ENCODE measurements at places on chromosomes 16 and 17.

- DNase-seq, result peak; percentile 83
Observed at GRCh38 chr16:81035398-81035974, at the start of gene ATMIN. Gene ATMIN, plus strand, starts transcription at chr16:81035842. Its CDS starts 29 bp downstream, at chr16:81035871.

GRCh38 chr17:59487161-59487873 lies 78.1 kb upstream of the DHX40 start:
- no peak for DNase-seq

GRCh38 chr17:80263253-80264204 lies 2.9 kb downstream of the RNF213 start:
- DNase-seq, result peak; percentile 87

- DNase-seq, result no peak
Observed at GRCh38 chr16:51697454-51697853, 546.4 kb upstream of the SALL1 start.

DNA sequence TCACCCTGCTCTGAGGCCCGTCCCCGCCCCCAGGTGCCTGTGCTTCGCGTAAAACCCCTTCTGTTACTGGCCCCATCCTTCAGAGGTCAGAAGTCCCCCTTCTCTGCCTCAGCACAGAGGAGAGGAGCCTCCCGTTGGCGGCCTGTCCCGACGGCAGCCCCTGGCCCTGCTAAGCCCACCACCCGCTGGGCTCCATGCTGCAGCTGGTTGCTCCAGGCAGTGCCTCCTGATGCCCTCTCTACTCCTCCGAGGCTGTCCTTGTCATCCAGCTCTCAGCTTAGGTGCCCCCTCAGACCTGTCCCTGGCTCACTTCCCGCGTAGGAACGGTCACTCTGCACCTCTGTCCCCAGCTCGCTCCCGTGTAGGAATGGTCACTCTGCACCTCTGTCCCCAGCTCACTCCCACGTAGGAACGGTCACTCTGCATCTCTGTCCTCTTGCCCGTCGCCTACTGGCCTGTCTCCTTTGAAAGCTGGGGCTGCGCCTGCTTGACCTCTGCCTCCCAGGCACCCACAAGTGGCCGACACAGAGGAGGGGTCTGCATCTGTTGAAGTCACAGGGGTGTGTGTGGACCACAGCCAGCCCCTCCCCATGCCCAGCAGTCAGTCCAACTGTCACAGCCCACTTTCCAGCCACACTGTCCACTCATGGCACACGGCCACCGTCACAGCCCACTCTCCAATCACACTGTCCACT lies 31.7 kb upstream of the ZC3H18 start:
- DNase-seq, result no peak

GRCh38 chr17:22512997-22513538 lies 820.7 kb downstream of the KCNJ18 start:
- DNase-seq, result no peak

DNA sequence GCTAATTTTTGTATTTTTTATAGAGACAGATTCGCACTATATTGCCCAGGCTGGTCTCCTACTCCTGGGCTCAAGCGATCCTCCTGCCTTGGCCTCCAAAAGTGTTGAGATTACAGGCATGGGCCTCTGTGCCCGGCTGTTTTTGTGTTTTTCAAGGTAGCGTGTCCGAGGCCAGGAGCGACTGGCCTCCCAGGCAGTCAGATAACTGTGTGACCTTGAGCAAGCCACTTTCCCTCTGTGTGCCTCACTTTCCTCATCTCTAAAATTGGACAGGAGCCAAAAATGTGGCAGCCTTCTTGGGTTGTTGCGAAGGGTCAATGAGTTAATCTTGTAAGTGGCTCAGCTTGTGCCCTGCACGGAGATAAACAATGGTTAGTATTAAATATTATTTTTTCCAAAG lies 2.4 kb downstream of the ABCC1 start:
- DNase-seq, result no peak
